Endothelial cell of umbilical vein (primary cell): ENCODE measurements at places on chromosomes 2 and 18.

GRCh38 chr2:192002418-192002817, 155.5 kb upstream of the CAVIN2 start:
- DNase-seq = no peak

- no peak for DNase-seq
Measured at GRCh38 chr2:145961846-145962245, 1441.9 kb upstream of the ZEB2 start.

DNA sequence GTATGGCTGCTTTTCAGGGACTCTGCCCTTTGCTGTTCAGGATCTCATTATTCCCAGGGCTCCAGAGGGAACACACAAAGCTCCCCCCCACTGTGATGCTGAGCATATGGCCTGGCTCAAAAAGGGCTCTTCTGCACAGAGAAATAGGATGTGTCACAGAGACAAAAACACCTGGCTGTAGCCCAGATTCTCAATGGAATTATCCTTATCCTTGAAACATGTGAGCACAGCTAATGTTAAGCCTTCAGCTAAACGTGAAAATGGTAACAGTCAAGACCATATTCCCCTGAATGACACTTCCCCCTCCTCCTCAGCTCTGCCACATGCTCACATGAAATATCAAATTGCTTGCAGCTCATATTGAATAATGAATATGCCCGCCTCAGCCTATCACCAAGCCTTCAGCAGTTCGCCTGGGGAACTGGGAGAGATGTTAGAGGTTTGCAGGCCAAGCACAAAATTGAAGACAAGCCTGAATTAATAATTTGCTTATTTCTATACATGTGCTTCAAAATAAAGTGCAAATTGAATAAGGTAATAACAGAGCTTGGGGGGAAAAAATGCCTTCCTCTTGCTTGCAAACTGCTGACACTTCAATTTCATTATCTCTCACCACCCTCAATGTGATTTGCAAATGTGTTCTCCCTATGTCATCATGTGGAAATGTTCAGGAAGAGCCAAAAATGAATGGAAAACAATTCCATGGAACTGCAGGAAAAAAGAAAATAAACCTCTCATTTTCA, 181.0 kb upstream of the HNRNPA3 start:
- no peak for DNase-seq

GRCh38 chr2:111091811-111092211, 28.9 kb upstream of the BCL2L11 start:
- DNase-seq = no peak

GRCh38 chr2:208556983-208557484, 150.4 kb downstream of the PTH2R start:
- no peak for DNase-seq

- DNase-seq = no peak
Measured at GRCh38 chr18:75016025-75016717, 192.8 kb downstream of the PTGR3 start.

DNA sequence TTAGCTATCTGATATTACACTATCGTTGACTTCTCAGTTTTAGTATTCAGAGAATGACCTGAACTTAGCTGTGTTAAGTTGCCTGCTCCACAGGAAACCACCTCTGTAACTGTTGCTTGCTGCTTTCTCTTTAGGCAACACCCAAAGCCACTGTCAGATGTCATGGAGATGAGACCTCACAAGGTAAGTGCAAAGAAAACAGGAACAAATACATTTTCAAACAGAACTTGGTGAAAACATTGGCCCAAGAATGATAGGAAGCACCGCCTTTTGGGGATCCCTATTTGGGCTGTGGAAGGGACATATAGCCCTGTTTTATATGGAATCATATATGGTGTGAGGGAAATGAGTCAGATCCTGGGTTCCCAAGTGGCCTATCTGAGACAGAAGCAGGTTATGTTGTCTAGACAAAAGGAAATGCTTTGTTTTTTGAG, 143.4 kb downstream of the UBE2E3 start:
- DNase-seq = peak; percentile 45

- no peak for DNase-seq
Measured at GRCh38 chr2:114238910-114239559, 203.4 kb upstream of the DPP10 start.

- DNase-seq = no peak
Measured at GRCh38 chr18:1595195-1595594, 690.5 kb downstream of the ADCYAP1 start.

GRCh38 chr2:18301421-18302139, 258.9 kb downstream of the RDH14 start:
- DNase-seq = no peak

DNA sequence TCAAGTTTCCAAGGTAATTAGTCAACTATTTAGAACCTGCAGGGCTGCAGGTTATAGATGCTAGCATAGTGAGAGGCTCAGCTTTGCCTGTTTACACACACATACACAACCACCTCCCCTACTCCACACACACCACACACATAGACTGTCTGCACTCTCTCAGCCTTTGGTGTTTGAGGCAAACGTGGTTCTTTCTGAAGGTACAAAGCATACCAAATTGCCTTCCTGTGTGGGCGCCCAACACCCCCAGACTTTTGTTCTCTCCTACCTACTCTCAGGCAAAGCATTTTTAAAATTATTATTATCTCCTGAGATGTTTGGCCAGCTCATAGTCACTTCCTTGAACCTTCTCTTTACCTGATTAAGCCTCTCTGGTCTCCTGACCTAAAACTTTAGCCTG, 44.9 kb downstream of the MYO3B start:
- no peak for DNase-seq

GRCh38 chr2:141611176-141611571, 519.6 kb downstream of the LRP1B start:
- peak; percentile 87 for DNase-seq

- DNase-seq = no peak
Measured at GRCh38 chr2:72004976-72005375, 142.7 kb downstream of the CYP26B1 start.

DNA sequence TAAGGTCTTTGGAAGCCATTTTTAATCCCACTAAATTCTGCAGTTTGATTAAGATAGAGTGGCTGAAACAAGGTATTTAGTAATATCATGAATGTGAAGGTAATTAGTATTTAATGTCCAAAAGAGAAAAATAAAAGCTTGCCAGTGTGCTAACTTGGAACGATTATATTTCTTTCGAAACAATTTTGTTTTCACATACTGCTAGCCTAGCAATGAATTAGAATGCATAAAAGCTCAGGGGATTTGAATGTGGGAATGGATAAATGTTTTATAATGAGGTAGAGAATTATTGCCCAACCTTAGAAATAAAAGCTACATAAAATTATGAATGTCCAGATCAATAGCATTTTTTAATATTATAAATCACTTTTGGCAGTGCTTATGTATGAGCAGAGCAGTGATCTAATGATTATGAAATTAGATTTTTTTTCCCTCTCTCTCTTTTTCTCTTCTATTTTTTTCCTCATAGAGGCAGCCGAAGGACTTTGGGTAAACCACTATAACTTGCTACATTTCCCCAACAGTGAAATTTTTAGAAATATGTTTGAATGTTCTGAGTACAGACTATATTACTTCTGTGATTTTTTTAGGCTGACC, 75.5 kb downstream of the PLCL1 start:
- no peak for DNase-seq

GRCh38 chr2:751474-751873, 74.3 kb upstream of the TMEM18 start:
- no peak for DNase-seq

DNA sequence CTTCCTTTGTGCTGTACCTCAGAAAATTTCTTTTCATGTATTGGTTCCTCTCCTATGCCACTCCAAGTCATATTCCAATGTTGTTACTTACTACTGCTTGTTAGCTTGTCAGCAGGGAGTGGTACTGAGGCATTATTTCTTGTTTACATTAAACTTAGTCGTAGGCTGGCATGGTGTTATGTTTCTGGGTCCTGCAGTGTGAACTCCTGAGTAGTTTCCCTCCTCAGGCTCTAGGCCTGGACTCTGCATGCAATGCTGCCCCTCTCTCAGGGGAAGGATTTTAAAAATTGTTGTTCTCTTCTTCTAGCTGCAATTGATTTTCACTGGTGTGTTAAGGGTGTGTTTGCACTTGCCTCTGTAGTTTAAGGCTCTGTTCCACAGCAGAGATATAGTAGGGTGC, 671.6 kb downstream of the PLCL1 start:
- no peak for DNase-seq

DNA sequence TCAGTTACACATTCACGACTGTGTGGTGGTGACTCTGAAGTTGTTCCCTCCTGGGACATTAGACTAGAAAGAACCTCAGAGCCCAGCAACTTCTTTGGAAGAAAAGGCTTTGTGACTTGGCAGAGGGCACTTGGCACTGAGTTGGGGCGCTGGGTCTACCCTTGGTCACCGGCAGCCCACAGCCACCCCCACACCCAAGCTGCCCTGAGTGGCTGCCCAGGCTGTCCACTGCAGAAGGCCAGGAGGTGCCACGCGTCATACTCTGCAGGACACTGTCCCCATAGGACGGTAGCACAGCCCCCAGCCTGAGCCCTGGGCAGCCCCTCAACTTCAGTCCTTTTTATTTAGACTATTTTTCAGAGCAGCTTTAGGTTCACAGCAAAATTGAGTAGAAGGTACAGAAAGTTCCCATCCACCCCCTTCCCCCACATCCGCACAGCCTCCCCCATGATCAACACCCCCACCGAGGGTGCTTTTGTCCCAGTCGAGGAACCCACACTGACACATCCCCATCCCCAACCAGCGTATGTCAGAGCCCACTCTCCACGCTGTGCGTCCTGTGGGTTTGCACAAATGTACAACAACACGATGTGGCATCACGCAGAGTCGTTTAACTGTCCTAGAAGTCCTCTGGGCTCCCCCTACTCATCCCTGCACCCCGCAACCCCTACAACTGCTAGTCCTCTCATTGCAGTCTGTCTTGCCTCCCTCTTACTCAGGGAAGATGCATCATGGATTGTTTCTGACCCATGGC, 1.1 kb downstream of the PRLH start:
- no peak for DNase-seq

- DNase-seq = peak; percentile 44
Measured at GRCh38 chr2:148660999-148661398, 16.4 kb downstream of the EPC2 start.

DNA sequence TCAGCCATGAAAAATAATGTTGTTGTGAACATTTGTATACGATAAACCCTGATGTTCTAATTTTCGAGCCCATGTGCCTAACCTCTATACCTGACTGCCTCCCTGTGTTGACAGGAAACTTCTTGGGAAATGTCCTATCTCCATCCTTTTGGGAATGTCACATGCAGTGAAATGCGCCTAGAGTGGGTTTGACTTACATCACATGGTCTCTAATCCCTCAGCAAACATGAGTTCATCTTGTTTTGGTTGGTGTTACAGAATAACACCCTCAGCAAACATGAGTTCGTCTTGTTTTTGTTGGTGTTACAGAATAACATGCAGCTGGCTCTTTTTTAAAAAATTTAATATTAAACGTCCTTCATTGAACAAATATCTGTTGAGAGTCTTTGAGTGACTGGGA, 4.3 kb upstream of the UGT1A6 start:
- DNase-seq = no peak

- DNase-seq = no peak
Measured at GRCh38 chr2:179261151-179261825, 3.3 kb downstream of the SESTD1 start.

- no peak for DNase-seq
Measured at GRCh38 chr2:68714866-68715265, 19.7 kb upstream of the ARHGAP25 start.

GRCh38 chr2:72278046-72278445, 130.4 kb upstream of the CYP26B1 start:
- DNase-seq = peak; percentile 35

DNA sequence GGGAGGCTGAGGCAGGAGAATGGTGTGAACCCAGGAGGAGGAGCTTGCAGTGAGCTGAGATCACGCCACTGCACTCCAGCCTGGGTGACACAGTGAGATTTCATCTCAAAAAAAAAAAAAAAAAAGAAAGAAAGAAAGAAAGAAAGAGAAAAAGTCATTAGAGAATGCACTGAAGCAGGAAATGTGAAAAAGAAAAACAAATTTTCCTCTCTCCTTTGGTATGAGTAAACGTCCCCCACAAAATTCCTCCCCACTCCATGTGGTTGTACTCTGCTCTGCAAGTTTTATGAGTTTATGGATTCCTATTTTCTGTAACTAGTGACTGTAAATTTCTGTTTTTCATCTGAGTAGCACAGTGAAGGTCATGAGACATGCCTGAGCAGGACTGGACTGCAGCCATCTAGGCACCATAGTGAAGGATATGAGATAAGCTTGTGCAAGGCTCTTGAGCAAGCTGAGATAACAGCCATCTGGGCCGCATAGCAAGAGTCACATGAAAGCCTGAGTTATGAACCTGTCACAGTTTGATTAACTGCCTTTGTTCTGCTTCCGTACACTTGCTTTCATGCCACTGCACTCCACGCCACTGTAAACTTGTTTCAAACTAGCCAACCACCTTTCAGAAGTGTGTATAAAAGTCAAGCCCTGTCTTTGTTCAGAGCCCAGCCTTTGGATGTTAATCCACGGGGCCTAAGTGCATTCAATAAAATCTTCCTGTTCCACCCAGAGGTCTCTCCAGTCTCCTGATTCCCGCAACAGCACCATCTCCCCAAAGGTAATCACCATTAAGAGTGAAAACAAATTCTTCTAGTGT, 50.2 kb downstream of the SKA1 start:
- DNase-seq = peak; percentile 63

DNA sequence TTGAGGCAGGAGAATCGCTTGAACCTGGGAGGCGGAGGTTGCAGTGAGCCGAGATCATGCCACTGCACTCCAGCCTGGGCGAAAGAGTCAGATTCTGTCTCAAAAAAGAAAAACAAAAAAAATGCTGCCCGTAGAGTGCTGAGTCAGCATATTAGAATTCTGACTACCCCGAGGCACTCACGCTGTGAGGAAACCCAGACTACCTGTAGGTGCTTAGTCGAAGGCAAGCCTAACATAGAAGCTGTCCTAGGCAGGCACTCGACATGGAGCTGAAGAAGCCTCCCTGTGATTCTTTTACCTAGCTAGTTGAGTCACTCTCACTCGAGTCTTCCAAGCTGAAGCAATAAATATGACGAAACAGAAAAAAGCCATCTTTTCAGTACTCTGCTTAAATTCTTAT, 1323.2 kb upstream of the DDX18 start:
- no peak for DNase-seq

DNA sequence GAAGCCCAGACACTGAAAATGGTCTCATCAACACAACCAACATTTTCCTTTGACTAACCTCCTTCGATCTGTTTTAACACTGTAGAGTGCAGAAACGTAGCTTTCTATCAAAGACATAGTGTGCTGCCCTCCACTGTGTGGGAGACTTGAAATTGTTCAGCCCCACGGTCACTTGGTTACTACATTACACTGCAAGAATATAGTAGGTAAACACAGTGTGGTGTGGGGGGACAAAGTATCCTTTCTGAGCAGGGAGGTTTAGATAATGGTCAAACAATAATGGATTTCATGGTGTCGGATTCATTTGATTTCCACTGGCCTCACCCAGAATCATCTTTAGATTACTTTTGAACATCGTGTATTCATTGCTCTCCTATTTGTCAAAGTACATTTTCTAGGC, 181.0 kb downstream of the ERBB4 start:
- DNase-seq = no peak
